NCI-H1930 (cell line): ENCODE measurements at places on chromosomes 4 and X.

DNA sequence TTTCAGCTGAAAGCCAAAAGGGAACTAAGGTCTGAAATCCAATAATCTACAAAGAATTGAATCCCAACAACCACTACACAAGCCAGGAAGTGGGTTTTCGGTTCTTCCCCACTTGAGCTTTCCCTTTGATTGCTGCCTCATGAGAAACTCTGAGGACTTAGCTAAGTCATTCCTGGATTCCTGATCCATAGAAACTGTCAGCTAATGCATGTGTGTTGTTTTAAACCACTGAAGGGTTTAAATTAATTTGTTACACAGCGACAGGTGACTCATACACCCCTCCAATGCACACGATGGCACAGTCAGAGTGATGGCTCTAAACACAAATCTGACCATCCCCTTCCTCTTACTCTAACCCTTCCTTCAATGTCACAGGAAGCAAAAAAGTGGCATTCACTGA is 282.9 kb downstream of the RAB28 start:
- DNase-seq: no peak

GRCh38 chr4:15012017-15012788 is 9.9 kb downstream of the CPEB2 start:
- DNase-seq: no peak

- DNase-seq: no peak
Observed at GRCh38 chr4:187000281-187000680, 276.6 kb upstream of the FAT1 start.

DNA sequence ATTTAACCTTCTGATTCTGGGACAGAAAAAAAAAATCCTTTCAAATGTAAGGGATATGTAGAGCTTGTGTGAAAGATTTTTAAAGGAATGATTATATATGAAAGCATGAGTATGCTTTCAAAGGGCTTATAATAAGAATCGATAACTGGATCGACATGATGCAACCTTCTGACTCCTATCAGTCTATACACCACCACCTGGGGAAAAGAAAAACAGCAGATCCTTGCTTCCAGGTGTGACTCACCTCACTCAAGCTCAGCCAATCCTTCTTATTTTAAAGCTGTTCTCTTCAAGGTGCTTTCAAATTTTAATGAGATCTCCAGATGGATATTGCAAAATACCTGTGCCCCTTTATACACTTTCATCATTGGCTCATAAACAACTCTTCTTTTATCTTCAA is 102.1 kb upstream of the EDNRA start:
- no peak for DNase-seq

- DNase-seq: no peak
Observed at GRCh38 chrX:30955687-30956086, 66.6 kb upstream of the TAB3 start.

DNA sequence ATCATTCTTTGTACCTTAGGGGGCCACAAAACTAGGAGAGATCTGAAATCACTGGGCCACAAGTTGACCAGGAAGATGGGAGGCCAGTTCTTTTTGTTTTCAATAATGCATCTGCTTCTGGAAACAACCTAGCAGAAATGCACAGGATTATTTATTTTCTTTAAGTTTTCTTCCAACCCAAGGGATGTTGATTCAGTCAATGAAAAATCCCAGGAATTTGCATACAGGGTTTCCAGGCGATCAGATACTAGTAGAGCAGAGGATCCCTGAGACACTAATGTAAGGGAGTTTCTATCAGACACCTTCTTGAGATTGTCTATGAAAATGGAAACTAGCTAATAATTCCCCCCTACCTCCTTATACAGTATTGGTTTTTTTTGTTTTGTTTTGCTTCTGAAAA is 7.4 kb downstream of the ATOH1 start:
- no peak for DNase-seq

- DNase-seq: no peak
Observed at GRCh38 chr4:88045021-88045420, 37.6 kb downstream of the PKD2 start.

- no peak for DNase-seq
Observed at GRCh38 chr4:152327606-152328453, 208.1 kb downstream of the FBXW7 start.

DNA sequence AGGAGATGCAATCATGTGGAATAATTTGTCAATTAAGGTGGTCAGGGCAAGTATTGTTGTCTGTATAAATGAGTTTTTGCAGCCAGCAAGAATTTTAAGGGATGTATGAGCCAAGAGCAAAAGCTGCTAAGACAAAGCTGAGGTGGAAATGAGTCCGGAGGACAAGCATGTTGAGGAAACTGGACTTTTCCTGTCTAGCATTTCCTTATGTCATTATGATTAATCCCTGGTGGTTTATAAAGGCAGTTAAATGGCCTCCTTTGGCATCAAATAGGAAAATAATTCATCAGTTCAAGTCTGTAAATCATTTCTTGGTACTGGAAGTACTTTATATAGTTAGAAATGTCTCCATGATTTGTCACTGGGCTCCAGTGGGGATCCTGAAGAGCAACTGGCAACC is 61.6 kb upstream of the TEX13A start:
- DNase-seq: no peak

- no peak for DNase-seq
Observed at GRCh38 chrX:7159149-7159861, 11.4 kb upstream of the PUDP start.

DNA sequence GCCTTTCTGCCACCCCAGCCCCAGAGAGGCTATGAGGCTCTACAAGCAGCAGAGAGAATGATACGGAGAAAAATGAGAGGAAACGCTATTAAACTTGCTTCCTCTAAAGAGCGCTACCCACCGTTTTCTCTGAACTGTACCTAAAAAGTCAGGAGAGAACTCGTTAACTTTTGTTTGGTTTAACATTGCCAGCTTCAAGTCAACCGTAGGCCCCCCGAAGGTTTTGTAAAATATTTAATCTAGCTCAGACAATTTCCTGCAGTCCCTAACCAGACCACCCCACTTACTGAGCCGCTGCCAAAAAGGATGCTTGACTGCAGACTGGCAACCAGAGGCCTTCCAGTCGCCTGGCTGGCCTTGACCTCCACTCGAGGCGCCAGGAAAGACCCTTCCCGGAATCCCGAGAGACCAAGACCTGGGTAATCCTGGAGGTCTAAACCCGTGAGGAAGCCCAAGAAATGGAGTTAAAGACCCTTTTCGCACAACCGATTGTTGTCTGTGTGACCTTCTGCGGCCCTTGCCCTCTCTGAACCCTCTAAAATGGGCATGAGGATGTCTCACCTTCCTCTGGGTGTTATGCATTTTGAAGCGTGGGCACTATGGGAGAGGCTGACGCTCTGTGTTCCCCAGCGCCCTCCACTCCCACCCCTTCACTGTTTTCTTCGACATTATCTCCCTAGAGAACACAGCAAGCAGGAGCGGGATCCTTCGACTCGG is 86.3 kb downstream of the BCOR start:
- DNase-seq: no peak

- DNase-seq: no peak
Observed at GRCh38 chr4:142656178-142656577, 189.9 kb downstream of the INPP4B start.

- no peak for DNase-seq
Observed at GRCh38 chrX:15714529-15714928, 23.5 kb upstream of the CA5B start.

DNA sequence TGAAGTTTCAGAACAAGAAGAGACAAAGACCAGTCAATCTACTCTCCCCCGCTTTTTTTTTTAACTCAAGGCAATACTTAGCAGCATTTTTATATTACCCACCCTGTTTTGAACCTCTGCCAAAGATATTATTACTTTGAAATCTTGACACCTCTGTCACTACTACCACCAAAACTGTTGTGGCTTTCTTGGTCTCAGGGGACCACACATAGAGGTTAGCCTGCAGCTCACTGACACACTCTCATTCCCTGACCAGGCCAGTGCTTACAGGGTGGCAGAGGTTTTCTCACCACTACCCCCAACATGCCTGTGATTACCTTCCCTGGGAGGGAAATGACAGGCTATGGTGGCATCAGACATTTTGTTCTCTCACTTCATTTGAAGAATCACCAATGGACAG is 137.4 kb upstream of the STIM2 start:
- no peak for DNase-seq

DNA sequence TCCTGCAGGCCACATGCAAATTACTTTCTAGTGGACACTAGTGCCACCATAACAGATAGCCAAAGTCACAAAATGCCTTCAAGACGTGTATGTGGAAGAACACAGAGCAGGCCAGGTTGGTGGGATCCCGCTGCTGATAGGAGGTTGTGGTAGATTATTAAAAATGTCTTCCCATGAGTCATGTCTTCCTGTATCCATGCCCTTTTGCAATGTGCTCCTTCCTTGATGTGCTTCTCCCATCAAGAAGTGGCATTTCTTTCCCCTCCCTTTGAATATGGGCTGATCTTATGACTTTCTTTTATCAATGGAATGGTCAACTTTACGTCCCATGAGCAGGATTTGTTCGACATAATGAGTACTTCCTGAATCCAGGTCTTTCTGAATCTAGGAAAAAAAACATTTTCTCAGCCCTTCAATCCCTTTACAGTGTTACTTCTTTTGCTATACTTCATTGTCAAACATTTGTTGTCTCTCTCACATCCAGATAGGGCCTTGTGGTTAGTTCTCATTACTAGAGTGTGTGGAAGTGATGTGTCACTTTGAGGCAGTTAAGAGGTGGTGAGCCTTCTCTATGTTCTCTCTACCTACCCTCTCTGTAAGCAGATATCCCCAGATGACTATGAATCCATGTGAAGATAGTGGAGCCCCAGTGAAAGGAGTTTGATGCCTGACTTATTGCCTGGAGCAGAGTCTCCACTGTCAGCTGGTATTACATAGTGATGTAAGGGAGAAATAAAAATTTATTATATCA is 519.2 kb upstream of the DIPK2B start:
- no peak for DNase-seq

DNA sequence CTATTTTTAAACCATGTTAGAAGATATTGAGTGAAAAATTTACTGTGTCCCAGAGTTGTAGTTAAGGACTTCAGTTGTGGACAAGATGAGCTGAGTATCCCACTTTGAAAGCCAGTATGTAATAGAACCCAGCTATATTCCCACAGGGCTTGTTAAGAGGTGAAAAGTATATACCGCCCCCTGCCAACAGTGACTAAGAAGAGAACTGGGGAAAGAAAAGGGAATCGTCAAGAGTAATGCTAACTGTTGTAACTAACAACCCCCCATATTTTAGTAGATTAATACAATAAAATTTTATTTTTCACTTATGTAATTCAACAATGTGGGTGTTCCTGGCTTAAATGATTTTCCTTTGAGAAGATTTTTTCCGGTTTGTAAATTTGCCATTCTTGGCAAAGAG is 250.4 kb upstream of the GIMD1 start:
- DNase-seq: no peak

DNA sequence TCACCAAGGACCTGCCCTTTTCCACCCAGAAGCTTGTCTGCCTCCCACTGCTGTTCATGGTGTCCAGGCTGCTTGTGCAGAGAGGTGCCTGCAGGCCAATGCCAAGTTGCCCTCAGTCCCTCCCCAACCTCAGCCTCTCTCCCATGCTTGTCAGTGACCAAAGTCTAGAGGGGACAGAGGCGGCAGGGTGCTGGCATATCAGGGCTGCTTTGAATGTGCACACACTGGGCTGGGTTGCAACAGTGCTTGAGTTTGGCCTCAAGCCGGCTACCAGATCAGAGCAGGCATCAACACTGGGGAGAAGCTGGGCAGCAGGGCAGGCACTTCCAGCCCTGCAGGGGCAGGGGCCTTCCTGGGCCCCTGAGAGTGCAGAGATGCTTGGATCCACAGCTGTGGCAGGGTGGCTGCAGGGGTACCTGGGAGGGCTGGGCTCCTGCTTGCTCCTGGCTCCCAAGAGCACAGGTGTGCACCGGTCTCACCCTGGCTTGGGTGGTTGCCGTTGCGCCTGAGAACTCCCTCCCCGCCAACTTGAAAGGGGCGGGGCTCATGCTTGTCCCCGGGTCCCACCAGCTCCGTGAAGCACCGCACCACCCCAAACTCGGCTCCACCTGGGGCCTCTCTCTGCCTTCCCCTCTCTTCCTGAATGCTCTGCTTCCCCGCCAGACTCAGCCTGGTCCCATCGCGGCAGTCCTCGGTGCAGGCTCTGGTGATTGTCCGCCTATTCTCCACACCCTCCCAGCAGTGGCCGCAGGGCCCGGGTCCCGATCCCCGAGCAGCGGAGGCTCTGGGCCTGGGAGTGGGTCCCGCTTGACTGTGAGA is 1681.9 kb upstream of the ADGRL3 start:
- no peak for DNase-seq

DNA sequence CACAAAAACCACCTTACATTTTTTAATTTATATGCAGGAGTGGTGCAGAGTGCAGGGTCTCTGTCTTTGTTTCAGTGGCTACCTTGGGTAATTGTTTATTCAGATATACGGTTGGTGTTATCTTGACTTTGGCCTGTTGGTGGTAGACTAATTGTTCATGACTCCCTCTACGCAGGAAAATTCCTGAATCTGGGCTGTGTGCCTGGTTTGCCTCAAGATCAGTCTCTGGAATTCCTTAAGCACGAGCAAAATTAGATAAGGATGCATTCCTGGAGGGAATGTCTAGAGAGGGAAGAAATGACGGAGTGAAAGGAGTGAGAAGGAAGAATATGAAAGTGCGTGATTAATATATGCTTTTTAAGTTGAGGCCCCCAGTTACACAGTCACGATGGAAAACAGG is 576.9 kb upstream of the PCDH10 start:
- DNase-seq: no peak

GRCh38 chr4:11053601-11054220 is 369.1 kb upstream of the CLNK start:
- DNase-seq: no peak

DNA sequence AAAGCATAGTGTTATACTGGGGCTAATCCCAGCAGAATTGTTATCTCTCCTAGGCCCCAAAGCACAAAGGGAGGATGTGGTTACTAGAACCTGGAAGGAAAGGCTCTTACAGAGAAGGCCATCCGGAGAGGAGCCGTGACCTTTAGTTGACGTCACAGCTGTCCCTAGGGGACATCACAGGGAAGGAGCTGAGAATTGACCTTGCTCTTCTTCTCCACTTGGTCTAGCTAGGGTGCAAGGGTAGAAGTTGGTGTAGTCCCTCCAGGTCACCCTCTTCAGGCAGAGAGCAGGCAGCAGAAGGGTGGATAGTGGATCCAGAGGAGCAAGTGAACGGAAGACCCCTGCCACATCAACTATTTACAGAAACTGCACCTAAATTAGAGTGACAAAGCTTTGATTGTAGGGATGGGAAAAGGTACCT is 22.8 kb upstream of the FGF2 start:
- DNase-seq: no peak

- DNase-seq: no peak
Observed at GRCh38 chr4:109414938-109415337, 18.7 kb upstream of the SEC24B start.

DNA sequence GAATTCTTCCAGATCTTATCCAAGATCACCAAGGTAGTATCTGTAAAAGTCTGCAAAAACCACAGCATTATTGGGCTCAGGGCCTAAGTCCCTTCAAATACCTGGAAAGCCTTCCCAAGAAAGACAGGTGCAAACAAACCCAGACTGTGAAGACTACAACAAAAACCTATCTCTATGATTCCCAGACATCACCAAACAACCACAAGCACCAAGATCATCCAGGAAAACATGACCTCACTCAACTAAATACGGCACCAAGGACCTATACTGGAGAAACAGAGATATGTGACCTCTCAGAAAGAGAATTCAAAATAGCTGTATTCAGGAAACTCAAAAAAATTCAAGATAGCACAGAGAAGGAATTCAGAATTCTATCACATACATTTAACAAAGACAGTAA is 15.3 kb downstream of the TCEAL1 start:
- no peak for DNase-seq

- no peak for DNase-seq
Observed at GRCh38 chrX:10352536-10352935, 195.8 kb downstream of the CLCN4 start.

GRCh38 chr4:41750626-41751448 is 2.3 kb upstream of the PHOX2B start:
- no peak for DNase-seq

GRCh38 chr4:113524505-113525186 is 236.9 kb downstream of the CAMK2D start:
- no peak for DNase-seq
